ENCODE measurements at places on chromosomes 6 and 20. TPM values are rescaled to one million over a fixed set of nuclear protein-coding genes. Genes with fewer than 3 reads are reported as not detected.

Gene FUT9
- total RNA-seq = 1.4 TPM

Gene NKAPL
- 0.78 TPM for total RNA-seq

Gene PMEPA1
- total RNA-seq = 9.5 TPM

Gene IFT52
- 17.5 TPM for total RNA-seq

DNA sequence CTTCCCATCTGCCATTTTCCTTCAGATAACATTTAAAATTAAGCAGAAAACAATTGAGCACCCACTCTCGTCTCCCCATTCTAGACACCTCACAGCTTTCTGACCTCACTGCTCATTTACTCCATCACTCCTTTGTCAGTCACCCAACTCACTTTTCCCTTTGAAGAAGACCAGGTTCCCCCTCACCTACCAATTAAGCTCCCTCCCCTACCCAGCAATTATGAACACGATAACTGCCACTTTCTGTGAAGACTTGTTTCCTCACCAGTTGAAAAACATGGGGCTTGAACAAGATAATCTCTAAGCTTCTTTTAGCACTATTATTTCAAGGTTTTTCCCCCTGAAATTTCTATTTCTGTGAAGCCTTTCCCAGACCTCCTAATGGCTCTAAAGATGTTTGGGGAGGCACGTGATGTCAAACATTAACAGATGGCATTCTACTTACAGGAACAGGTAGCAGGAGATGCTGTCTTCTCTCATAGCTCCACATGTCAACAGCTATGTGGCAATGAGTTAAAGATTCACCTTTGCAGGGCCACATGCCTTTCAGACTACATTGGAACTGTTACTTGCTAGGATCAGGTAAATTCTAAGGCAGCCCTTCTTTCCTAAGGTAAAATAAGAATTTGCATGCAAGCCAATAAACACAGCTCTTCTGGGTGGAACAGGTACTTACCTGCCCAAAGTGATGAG lies 24.8 kb upstream of the SLA2 start:
- no peak for DNase-seq
- no peaks in the 10 kb centered on the region for H3K27me3 ChIP-seq
- no peak overlapping the region for H3K4me3 ChIP-seq
- no peaks in the 10 kb centered on the region for H3K4me1 ChIP-seq
- no peak overlapping the region for H3K27ac ChIP-seq
- H3K36me3 ChIP-seq = peaks cover 22% of the 10 kb centered on the region

Data from suprapubic skin (tissue), 4 donors.